Heart left ventricle (tissue), 16 donors: ENCODE measurements at places on chromosomes 5 and 9.

DNA sequence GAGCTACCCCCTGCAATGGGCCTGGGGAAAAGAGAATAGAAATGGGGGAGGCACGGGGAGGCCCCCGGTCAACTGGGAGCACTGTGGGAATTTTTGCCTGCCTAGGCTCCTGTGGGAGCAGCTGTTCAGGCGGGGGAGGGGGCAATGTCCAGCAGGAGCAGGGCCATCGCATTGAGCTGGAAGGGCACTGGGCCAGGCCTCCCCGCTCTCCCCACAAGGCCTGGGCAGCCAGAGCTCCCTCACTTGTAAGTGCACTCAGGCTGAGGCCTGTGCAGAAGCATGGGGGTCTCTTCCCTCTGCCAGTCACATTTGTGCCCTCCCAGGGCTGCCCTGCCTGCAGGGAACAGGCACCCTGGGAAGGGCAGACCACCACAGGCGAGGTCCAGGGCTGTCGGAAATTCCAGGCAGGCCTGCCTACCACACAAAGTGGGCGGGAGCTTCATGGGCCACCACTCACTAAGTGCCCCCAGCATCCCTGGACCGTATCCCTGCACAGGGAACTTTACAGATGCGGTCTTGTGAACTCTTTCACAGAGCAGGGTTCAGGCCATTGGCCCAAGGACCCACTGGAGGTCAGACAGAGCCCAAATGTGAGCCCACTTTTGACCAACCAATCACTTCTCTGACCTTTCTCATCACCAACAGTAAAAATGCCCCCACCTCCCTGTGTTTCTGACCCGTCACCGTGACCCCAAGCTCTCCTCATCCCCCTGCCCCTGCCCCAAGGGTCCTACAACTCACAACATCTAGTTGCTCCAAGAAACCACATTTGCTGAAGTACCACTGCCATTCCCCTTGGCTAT lies 1.0 kb upstream of the CFAP157 start:
- DNase-seq: no peak

GRCh38 chr5:80711938-80712337 lies 57.2 kb upstream of the DHFR start:
- DNase-seq: no peak

GRCh38 chr9:4080921-4081895 lies 218.7 kb downstream of the GLIS3 start:
- no peak for DNase-seq

DNA sequence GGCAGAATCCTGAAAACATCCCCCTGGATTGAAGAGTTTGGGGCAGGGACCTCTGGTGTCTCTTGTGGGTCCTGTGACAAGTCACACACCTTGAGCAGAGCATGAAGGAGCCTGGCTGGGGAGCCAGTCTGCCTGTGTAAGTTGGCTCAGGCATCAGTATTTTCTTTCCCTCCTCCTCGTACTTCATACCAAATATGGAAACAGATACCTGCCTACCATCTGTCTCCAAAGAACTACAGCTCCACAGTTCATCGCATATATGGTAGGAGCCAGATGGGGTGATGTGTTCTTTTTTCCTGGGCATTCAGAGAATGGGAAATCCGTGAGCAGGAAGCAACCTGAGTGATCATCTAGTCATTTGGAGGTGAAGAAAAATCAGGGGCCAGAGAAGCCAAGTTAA lies 177.3 kb upstream of the RAD23B start:
- DNase-seq: no peak

GRCh38 chr9:90368241-90368640 lies 274.4 kb downstream of the DIRAS2 start:
- no peak for DNase-seq

DNA sequence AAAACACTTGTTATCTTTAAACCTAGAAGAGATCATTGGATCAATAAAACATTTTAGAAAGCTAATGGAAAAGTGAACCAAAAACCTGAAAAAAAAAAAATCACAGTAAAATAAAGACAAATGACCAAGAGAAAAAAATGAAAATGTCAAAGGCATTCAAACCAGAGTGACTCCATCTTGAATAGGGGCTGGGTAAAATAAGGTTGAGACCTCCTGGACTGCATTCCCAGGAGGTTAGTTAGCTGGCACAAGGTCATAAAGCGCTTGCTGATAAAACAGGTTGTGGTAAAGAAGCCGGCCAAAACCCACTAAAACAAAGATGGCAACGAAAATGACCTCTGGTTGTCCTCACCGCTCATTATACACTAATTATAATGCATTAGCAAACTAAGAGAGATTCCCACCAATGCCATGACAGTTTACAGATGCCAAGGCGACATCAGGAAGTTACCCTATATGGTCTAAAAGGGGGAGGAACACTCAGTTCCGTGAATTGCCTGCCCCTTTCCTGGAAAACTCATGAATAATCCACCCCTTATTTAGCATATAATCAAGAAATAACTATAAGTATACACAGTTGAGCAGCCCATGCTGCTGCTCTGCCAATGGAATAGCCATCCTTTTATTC lies 116.7 kb upstream of the NEK6 start:
- DNase-seq: no peak

GRCh38 chr5:57171816-57172465 lies 1.9 kb upstream of the GPBP1 start:
- DNase-seq: no peak

GRCh38 chr9:132757016-132757415 lies 86.8 kb downstream of the GTF3C4 start:
- no peak for DNase-seq

- no peak for DNase-seq
Observed at GRCh38 chr5:121497176-121497575, 354.5 kb upstream of the FTMT start.

- peak; percentile 54 for DNase-seq
Observed at GRCh38 chr9:20640331-20641187, 18.3 kb upstream of the MLLT3 start.

GRCh38 chr5:9507974-9508373 lies 37.9 kb downstream of the SEMA5A start:
- no peak for DNase-seq

DNA sequence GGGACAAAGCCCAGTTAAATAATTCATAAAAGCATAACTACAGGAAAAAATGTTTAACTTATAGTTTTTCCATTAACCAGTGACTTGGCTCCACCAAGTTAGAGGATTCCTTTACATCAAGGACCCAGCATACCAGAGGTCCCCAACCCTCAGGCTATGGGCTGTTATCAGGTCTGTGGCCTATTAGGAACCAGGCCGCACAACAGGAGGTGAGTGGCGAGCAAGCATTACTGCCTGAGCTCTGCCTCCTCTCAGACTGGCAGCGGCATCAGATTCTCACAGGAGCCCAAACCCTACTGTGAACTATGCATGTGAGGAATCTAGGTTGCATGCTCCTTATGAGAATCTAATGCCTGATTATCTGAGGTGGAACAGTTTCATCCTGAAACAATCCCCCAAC lies 303.1 kb downstream of the ELAVL2 start:
- DNase-seq: no peak

GRCh38 chr5:36874465-36874864 lies 2.1 kb upstream of the NIPBL start:
- DNase-seq: no peak

DNA sequence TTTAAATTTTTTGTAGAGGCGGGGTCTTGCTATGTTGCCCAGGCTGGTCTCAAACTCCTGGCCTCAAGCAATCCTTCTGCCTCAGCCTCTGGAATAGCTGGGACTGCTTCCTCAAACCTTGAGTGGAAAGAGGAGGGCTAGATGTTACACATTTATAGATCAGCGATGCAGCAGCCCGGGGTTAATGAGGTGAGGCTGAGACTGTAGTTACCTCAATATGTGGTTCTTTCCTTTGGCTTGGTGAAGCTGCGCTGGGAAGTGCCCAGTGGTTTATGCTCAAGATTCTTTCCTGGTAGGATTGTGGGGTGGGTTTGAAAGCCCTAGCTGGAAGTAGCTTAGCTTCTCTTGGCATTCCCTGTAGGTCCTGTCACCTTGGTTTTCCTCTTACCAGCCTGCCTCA lies 22.5 kb downstream of the ZNF618 start:
- no peak for DNase-seq

DNA sequence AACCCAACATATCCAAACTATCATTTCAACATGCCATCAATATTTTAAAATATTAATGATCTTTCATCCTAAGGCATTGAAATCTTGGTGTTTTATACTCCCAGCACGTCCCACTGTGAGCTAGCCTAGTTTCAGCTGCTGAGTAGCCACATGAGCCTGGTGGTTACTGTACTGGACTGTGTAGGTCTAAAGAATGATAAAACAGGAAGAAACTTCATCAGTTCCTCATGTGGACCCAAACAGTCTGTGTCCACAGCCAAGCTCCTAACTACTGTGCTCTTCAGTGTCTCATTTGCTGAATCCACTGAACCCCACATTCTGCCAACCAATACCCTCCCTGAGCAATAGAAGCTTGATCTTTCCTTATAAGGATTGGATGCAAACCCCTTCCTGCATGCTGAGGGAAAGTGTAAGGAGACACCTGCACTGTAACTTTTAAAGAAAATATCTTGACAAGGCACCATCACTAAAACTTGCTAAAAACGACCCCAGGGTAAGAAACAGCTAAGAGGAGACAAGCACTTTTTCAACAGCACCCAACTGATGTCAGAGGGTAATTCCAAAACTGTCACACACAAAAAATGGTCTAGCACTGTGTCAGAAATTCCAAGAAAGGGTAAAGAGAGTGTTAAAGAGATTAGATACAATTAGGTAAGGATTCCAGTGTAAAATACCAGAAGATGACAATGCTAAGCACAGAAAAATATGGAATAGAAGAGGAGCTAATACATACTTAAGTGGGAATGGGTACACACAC lies 126.9 kb downstream of the SPOCK1 start:
- no peak for DNase-seq

DNA sequence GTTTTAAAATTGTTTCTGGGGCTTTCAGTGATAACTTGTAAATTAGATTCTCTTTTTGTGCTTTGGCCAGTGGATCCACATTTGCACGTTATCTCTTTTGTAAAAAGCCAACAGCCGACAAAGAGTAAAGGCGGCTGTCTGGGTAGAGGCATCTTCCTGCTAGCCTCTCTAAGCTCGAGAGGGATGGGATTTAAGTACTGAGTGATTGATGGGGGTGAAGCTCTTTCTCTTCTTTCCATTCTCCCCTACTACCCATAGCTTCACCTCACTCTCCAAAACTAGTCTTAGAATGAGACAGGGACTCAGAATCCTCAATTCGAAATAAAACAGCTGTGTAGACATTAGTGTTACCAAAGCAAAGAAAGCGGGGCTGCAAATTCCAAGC lies 3.4 kb downstream of the PBX3 start:
- DNase-seq: no peak

DNA sequence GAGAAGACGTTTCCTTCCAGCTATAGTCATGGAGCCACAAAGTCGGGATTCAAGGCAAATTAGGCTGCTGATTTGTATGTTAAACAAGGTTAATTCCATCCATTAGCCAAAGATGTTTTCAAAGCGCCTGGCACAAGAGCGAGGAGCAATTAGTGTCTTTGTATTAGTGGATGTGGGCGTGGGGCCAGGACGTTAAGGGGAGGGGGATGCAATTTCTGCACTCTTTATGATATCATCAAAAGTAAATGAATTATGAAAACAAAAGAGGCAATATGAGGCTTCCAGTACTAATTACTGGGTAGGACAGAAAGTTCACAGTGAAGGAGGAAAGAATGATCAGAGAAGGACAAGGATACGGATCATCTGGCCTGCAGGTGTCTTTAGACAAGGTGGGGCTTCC lies 230.9 kb upstream of the MSX2 start:
- DNase-seq: no peak

- no peak for DNase-seq
Observed at GRCh38 chr5:109486200-109486804, 76.5 kb upstream of the PJA2 start.

DNA sequence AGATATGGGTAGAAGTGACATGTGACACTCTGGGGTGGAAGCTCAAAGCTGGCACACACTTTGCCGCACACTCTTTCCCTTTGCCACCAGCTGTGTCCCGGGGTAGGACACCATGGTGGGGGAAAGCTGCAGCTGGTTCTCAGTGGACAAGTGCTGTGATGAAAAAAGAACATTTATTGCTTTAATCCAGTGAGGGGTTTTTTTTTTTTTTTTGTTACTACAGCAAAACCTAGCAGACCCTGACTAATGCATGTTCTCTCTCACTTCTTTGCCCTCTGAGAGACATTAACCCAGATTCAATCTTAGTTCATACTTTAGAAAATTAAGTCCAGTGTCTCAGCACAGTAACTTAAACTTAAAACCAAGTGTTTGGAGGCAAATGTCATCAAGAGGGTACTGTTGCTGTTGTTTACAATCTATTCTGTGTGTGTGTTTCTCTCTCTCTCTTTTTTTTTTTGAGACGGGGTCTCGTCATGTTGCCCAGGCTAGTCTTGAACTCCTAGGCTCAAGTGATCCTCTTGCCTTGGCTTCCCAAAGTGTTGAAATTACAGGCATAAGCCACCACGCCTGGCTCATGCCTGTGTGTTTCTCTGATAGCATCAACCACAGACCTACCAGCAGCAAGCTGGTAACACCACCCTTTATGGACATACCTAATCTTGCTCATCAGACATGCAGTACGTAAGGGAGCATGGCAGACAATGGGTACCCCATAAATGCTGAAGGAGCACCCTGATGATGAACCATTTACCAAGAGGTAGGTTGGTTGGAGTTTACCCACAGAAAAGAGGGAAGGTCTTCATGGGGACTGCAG lies 84.7 kb upstream of the TBC1D2 start:
- DNase-seq: no peak

DNA sequence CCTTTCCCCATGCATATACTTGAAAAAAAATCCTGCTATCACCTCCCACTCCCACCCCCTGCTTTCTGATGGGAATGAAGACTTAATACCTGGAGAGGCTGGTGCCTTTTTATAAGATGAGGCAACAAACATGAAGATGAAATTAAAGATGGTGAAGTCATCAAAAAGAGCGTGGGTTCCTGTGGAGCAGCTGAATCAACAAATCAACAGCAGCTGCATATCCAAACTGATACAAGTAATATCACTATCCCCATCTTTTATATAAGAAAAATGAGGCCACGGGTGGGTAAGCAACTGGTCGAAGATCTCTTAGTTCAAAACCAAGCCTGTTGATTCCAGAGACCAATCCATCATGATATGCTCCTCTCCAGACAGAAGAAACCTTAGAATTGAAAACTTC lies 268.5 kb downstream of the ENC1 start:
- no peak for DNase-seq

DNA sequence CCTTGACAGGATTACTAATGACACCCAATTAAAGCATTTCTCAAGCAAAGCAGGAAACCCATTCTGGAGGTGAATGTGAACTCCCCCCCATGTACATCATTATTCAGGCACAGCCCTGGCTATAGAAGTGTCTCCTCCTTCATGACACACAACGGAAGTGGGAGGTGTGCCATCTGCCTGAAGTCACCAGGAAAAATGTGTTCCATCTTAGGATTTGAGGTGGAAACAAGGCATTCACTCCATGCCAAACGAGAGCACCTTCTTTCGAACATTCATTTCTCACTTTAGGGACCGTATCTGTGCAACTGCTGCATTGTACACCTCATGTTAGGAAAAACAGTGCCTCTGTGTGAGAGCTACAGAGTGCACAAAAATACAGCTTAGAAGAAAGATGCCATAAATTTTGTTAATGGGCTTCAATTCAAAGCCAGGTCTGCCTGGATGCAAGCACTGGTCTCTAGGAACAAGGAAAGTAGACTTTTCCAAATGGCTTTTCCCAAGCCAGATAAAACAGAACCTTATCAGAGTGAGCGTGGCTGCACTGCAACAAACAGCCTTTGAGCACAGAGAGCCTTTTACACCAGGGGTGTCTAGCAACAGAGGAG lies 19.4 kb downstream of the GOLM1 start:
- no peak for DNase-seq

GRCh38 chr5:8949908-8950307 lies 596.0 kb downstream of the SEMA5A start:
- no peak for DNase-seq

GRCh38 chr9:31740705-31741104 lies 643.7 kb upstream of the ACO1 start:
- no peak for DNase-seq
